ENCODE measurements at places on chromosomes 2 and 18.

- DNase-seq = no peak
Measured at GRCh38 chr2:104790901-104791495, 62.9 kb upstream of the POU3F3 start.

- DNase-seq = no peak
Measured at GRCh38 chr18:2150566-2150965, 420.7 kb downstream of the METTL4 start.

DNA sequence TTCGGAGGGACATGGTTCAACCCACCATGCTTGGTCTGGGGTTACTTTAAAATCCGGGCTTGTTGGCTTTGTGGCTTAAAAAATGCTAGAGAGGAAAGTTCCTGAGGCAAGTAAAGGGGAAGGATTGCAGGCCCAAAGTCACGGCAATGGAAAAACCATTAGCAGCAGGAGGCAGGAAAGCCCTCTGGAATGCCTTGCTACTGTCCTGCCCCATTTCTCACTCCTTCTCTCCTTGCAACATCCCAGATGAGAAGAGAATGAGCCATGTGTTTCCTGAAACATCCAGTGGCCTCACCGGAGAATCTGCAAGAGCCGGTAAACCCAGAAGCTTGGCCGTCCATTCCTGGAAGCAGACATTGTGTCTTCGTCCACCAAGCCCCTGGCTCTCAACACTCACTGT is 97.4 kb upstream of the LCLAT1 start:
- DNase-seq = no peak

- DNase-seq = no peak
Measured at GRCh38 chr18:4208366-4208765, 246.7 kb downstream of the DLGAP1 start.
